ENCODE measurements at places on chromosomes 5 and 9. TPM values are rescaled to one million over a fixed set of nuclear protein-coding genes. Genes with fewer than 3 reads are reported as not detected.

The UAP1L1 gene
- total RNA-seq, result 9.8 TPM

The LIX1 gene
- 0.20 TPM for total RNA-seq

The ISL1 gene
- not detected for total RNA-seq

The MOB3B gene
- total RNA-seq, result 2.1 TPM

The ASTN2 gene
- total RNA-seq, result 79.3 TPM

The RETREG1 gene
- 148 TPM for total RNA-seq

The PLCXD3 gene
- total RNA-seq, result 87.4 TPM

The COL15A1 gene
- total RNA-seq, result 61.2 TPM

The TMEM167A gene
- total RNA-seq, result 52.8 TPM

The C9orf153 gene
- total RNA-seq, result 0.35 TPM

The IL3 gene
- not detected for total RNA-seq

The PCDHGB2 gene
- 6.5 TPM for total RNA-seq

The NR5A1 gene
- total RNA-seq, result not detected

The NR6A1 gene
- 0.94 TPM for total RNA-seq

The ARAP3 gene
- 13.6 TPM for total RNA-seq

The TAL2 gene
- not detected for total RNA-seq

Measured in right cardiac atrium (tissue), 5 donors.